K562 (cell line): ENCODE measurements at places on chromosomes 12 and 14. TPM values are rescaled to one million over a fixed set of nuclear protein-coding genes. Genes with fewer than 3 reads are reported as not detected.
A peak's percentile ranks its signal among the peaks of the same experiment; 100 is the strongest.

- no peak overlapping the region for H3K27ac ChIP-seq
- H3K36me3 ChIP-seq: no peaks in the 10 kb centered on the region
- H3K4me1 ChIP-seq: no peaks in the 10 kb centered on the region
- no peak overlapping the region for H3K4me3 ChIP-seq
These were observed 137.7 kb downstream of the SPTSSA start for GRCh38 chr14:34324363-34324795.

GRCh38 chr14:23910101-23910875 lies 43.3 kb upstream of the DHRS4 start:
- no peak overlapping the region for H3K27ac ChIP-seq
- no peak overlapping the region for H3K4me3 ChIP-seq
- no peaks in the 10 kb centered on the region for H3K4me1 ChIP-seq
- DNase-seq: peak; percentile 46
- H3K27me3 ChIP-seq: no peaks in the 10 kb centered on the region
- no peaks in the 10 kb centered on the region for H3K36me3 ChIP-seq

PZP gene
- not detected in 2 replicates for polyA plus RNA-seq

IGFBP6 gene
- polyA plus RNA-seq: 0.54 and 2.4 TPM in 2 replicates

PLEKHG7 gene
- polyA plus RNA-seq: not detected in 2 replicates

CCDC196 gene
- not detected in 2 replicates for polyA plus RNA-seq

HOTAIR gene
- polyA plus RNA-seq: 0.15 TPM in 1 of 2 replicates, not detected in the other

GRCh38 chr12:68792952-68793351 lies 15.0 kb upstream of the MDM2 start:
- no peaks in the 10 kb centered on the region for H3K36me3 ChIP-seq
- H3K4me1 ChIP-seq: peaks cover 4% of the 10 kb centered on the region; the same call in 1 of the 3 replicates
- DNase-seq: peak; percentile 72

DNA sequence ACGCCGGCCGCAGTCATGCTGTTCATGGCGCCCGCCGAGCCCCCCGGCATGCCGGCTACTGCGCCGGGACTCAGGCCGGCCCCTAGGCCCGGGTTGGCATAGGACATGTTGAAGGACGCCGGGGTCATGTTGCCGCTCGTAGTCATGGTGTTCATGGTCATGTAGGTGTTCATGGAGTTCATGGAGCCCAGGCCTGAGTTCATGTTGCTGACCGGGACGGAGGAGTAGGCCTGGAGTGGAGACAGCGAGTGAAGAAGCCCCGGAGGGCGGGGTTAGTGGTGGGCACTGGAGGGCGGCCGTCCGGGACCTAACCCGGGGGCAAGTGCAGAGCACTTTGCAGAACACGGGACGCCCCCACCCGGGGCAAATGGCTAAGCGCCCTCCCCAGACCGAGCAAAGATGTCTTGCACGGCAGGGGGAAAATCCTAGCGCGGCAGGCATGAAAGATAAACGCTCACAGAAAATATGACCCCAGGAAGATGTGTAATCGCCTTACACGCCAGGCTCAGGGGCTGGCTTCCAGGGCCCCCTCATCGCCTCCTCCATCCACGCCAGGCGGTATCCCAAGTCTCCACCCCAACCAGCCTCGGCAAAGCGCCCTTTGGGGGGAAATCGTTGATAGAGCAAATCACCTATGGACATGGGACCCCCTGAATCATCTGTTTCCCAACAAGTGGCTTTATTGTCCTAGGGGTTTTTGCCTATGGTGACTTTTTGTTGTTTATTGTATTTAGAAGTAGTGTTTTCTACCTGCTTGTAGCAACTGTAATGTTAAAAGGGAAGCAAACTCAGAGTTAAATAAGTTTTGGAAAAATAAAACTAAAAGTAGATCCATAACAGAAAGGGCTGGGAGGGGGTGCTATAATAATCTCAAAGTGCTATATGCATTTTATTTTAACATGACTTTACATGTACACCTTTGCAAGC lies 2.3 kb downstream of the FOXA1 start:
- H3K27me3 ChIP-seq: no peaks in the 10 kb centered on the region
- H3K36me3 ChIP-seq: no peaks in the 10 kb centered on the region
- no peak overlapping the region for H3K4me3 ChIP-seq
- no peak for DNase-seq
- peaks cover 25% of the 10 kb centered on the region for H3K4me1 ChIP-seq
- H3K27ac ChIP-seq: no peak overlapping the region

NPFF gene
- polyA plus RNA-seq: 1.2 TPM in 1 of 2 replicates, not detected in the other

- no peaks in the 10 kb centered on the region for H3K36me3 ChIP-seq
- no peaks in the 10 kb centered on the region for H3K4me1 ChIP-seq
- DNase-seq: peak; percentile 12
These were observed 125.8 kb upstream of the AVPR1A start for GRCh38 chr12:63276537-63277365.

DNA sequence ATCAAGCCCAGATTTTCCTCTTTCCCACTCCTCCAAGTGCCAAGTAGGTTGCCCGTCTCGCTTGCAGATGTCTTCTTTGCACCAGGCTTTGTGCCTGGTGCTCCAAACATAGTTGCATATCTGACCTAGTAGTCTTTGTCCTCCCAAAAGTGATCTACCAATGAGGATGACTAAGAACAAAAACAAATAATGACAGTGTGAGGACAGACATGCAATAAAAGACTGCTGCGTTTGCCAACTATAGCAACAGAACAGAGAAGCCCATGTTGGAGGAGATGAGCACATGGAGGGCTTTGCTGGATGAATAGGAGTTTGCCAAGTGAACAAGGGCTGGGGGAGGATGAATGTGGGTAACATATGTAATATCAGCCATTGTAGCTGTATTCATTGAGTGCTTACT lies 15.6 kb downstream of the DTX1 start:
- peaks cover 73% of the 10 kb centered on the region for H3K27me3 ChIP-seq
- no peaks in the 10 kb centered on the region for H3K4me1 ChIP-seq
- no peak overlapping the region for H3K27ac ChIP-seq
- H3K36me3 ChIP-seq: no peaks in the 10 kb centered on the region

GRCh38 chr12:18242380-18243089 lies 18.8 kb upstream of the PIK3C2G start:
- H3K4me3 ChIP-seq: no peak overlapping the region
- no peak overlapping the region for H3K27ac ChIP-seq
- no peaks in the 10 kb centered on the region for H3K36me3 ChIP-seq
- no peaks in the 10 kb centered on the region for H3K4me1 ChIP-seq
- H3K27me3 ChIP-seq: no peaks in the 10 kb centered on the region

A2M gene
- not detected in 2 replicates for polyA plus RNA-seq

DNA sequence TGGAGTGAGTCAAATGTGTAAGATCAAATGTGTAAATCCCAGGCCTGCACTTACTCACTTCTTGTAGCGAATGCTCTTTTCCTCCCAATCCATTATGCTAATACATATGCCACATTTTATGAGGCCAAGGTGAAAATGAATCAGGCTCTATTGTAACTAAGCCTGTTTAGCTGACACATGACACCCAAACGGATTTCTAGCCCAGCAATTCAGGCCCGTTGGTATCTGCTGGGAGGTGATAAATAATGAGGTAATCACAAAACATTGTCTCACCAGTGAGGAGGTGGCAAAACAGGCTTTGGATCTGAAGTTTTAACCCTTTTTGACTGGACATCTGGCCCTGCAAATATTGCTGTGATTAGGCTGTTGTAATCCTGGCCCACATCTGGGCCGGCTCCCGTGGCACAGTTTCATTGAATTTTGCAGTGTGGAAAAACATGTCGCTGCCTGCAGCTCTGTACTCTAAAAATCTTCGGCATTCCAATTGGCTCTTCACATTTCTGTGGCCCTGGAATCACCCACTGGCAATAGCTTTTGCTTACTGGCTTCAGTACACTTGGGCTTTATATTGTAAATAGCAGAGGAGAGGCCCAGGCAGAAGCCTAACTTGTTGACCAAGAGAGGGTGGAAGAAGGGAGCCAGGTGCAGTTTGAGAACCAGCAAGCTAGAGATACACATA lies 106.1 kb downstream of the PAX9 start:
- peak; percentile 25 for DNase-seq
- no peaks in the 10 kb centered on the region for H3K36me3 ChIP-seq
- H3K4me3 ChIP-seq: no peak overlapping the region
- peak overlapping the region; percentile 34; the same call in 2 of the 3 replicates for H3K27ac ChIP-seq
- H3K27me3 ChIP-seq: no peaks in the 10 kb centered on the region

SYT1 gene
- not detected in 2 replicates for polyA plus RNA-seq

RNASE1 gene
- 11.2 and 22.3 TPM in 2 replicates for polyA plus RNA-seq

DNA sequence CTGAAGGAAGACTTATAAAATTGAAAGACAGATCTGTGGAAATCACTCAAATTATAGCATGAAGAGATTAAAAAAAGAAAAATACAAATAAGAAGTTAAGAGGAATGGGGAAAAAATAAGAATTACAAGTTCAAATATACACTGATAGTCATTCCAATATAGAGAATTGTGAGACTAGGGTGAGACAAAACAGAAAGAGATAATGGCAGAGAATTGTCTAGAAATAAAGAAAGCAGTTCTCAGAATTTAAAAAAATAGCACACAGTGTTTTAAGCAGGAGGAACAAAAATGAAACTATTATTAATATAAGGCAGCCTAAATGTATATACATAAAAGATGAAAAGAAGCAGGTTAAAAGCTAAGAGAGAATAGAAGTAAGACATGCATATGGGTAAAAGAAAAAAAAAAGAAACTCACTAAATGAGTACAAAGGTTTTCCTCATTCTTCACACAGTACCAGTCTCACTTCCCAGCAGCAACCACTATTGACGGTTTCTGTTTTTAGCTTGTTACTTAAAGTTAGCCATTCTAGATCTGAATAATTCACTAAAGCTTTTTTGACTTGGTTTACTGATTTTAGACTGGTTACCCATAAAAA lies 31.1 kb downstream of the SLC38A4 start:
- no peaks in the 10 kb centered on the region for H3K4me1 ChIP-seq
- H3K27me3 ChIP-seq: no peaks in the 10 kb centered on the region
- no peak overlapping the region for H3K27ac ChIP-seq
- no peak overlapping the region for H3K4me3 ChIP-seq
- H3K36me3 ChIP-seq: no peaks in the 10 kb centered on the region

CLEC4E gene
- polyA plus RNA-seq: not detected in 2 replicates

GRCh38 chr12:6959058-6959804 lies 8.1 kb downstream of the PTPN6 start:
- H3K4me1 ChIP-seq: peaks cover 70% of the 10 kb centered on the region
- H3K27ac ChIP-seq: no peak overlapping the region
- H3K27me3 ChIP-seq: no peaks in the 10 kb centered on the region

GRCh38 chr12:110077800-110078199 lies 29.5 kb upstream of the C12orf76 start:
- no peaks in the 10 kb centered on the region for H3K27me3 ChIP-seq
- no peak overlapping the region for H3K27ac ChIP-seq
- no peaks in the 10 kb centered on the region for H3K36me3 ChIP-seq
- H3K4me1 ChIP-seq: peaks cover 34% of the 10 kb centered on the region

GRCh38 chr12:88241862-88242570 lies 99.9 kb downstream of the TMTC3 start:
- H3K36me3 ChIP-seq: no peaks in the 10 kb centered on the region
- no peak overlapping the region for H3K4me3 ChIP-seq
- H3K27me3 ChIP-seq: no peaks in the 10 kb centered on the region
- DNase-seq: no peak

RBMS2 gene
- polyA plus RNA-seq: 0.36 and 0.78 TPM in 2 replicates

DNA sequence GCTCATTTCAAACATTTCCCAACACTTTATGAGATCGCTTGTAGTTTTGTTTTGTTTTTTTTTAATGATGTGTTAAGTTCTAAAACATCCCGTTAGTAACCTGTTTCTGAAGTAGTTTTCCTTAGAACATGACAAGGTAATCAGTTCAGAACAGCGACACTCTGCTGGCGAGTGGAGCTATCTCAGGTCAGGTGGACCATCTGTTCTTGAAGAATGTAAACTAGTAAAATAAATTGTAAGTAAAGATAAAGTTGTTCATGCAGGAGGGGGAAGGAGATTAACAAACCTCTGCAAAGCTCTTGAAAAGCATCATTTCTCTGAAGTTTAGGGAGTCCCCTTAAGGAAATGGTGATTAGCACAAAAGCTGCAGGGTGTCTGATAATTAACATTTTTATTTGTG lies 71.9 kb upstream of the DACT1 start:
- H3K27me3 ChIP-seq: peaks cover 2% of the 10 kb centered on the region; the same call in 1 of the 3 replicates
- no peaks in the 10 kb centered on the region for H3K36me3 ChIP-seq
- H3K4me3 ChIP-seq: no peak overlapping the region
- DNase-seq: peak; percentile 32

RPAP3 gene
- polyA plus RNA-seq: 62.4 and 69.0 TPM in 2 replicates

- no peak for DNase-seq
- H3K4me1 ChIP-seq: no peaks in the 10 kb centered on the region
- H3K27me3 ChIP-seq: no peaks in the 10 kb centered on the region
- no peak overlapping the region for H3K4me3 ChIP-seq
These were observed 321.4 kb downstream of the ATP23 start for GRCh38 chr12:58262796-58263195.

NRIP2 gene
- polyA plus RNA-seq: not detected in 2 replicates

DNA sequence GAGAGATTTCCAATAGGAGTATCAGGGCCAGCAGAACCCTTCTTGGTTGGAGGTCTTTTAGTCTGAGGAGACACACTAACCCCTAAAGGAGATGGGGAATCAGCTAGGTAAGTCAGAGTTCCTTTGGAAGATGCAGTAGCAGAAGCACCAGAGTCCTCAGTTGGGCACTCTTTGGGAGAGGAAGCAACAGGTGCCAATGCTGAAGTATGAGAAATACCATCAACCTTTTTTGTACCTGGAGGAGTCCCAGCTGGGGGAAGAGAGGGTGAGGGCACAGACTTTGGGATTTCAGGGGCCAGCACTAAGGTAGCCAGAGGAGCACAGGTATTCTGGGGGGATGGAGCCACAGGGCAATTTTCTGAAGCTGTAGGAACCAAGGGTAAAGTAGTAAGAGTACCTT lies 6.0 kb downstream of the NACA start:
- no peaks in the 10 kb centered on the region for H3K27me3 ChIP-seq
- no peak overlapping the region for H3K4me3 ChIP-seq
- H3K27ac ChIP-seq: peak overlapping the region; percentile 33; the same call in 1 of the 3 replicates
- no peak for DNase-seq

DNA sequence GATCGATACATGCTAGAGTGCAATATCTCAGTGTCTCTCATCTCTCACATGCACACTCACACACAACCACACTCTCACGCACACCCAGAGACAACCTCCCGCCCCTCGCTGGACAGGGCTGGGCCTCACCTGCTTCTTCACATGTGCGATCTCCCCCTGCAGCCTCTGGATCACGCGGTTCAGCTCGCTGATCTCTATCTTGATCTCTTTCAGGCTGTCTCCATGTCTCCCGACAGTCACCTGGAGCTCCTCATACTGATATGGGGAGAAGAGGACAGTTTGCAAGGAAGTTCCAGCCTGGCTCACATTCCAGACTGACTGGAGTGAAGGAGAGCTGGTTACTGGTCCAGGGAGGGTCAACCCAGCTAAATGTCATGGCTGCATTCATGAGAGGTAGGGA lies 4.4 kb downstream of the KRT2 start:
- H3K36me3 ChIP-seq: no peaks in the 10 kb centered on the region
- DNase-seq: no peak
- H3K27me3 ChIP-seq: no peaks in the 10 kb centered on the region
- H3K4me3 ChIP-seq: no peak overlapping the region
- peaks cover 34% of the 10 kb centered on the region for H3K4me1 ChIP-seq
- H3K27ac ChIP-seq: no peak overlapping the region

DNA sequence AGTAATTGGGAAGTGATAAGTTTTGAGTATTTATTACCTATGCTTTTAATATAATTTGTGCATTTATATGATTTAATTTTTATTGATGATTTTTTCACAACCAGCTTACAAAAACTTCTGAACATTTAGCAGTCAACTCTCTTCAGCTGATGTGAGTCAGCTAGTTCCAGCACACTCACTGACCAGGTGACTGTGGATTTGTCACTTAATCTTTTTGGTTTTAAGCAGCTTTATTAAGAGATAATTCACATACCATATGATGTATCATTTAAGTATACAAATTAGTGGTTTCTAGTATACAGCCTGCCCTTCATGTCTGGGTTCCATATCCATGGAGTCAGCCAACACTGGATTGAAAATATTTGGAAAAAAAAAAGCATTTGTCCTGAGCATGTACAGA lies 103.5 kb downstream of the SYNE2 start:
- no peaks in the 10 kb centered on the region for H3K36me3 ChIP-seq
- no peaks in the 10 kb centered on the region for H3K4me1 ChIP-seq
- DNase-seq: no peak
- H3K4me3 ChIP-seq: no peak overlapping the region
